Glomerular endothelial cell (primary cell): ENCODE measurements at places on chromosomes 7 and 10. TPM values are rescaled to one million over a fixed set of nuclear protein-coding genes. Genes with fewer than 3 reads are reported as not detected.

The SFRP4 gene
- 0.39 TPM in 1 of 2 replicates, not detected in the other for total RNA-seq

The PON1 gene
- not detected in 2 replicates for total RNA-seq

The ITIH2 gene
- total RNA-seq: not detected in 2 replicates

The AKR1C8 gene
- not detected in 2 replicates for total RNA-seq

The CYP2C19 gene
- total RNA-seq: not detected in 2 replicates

The FAM25A gene
- total RNA-seq: not detected in 2 replicates

The OPN4 gene
- total RNA-seq: not detected in 2 replicates

The DOCK4 gene
- 112 and 150 TPM in 2 replicates for total RNA-seq

The SLC29A4 gene
- total RNA-seq: 3.8 and 6.2 TPM in 2 replicates

The VPS37D gene
- total RNA-seq: 2.8 and 6.9 TPM in 2 replicates

The BUD23 gene
- total RNA-seq: 57.3 and 59.3 TPM in 2 replicates

The GSAP gene
- 2.7 and 4.6 TPM in 2 replicates for total RNA-seq

The PHKG1 gene
- 0.10 and 0.35 TPM in 2 replicates for total RNA-seq

The SORBS1 gene
- 4.2 and 4.7 TPM in 2 replicates for total RNA-seq

The OGDHL gene
- 0.58 TPM in 1 of 2 replicates, not detected in the other for total RNA-seq

The RAMP3 gene
- total RNA-seq: not detected in 2 replicates

The PGAM2 gene
- total RNA-seq: not detected in 2 replicates

The KIAA1217 gene
- 27.3 and 63.1 TPM in 2 replicates for total RNA-seq

The CACNB2 gene
- not detected in 2 replicates for total RNA-seq

The MRPS33 gene
- total RNA-seq: 15.3 and 18.1 TPM in 2 replicates

The AP4M1 gene
- 23.2 and 26.1 TPM in 2 replicates for total RNA-seq

The TEX47 gene
- not detected in 2 replicates for total RNA-seq

The CALHM2 gene
- total RNA-seq: 12.0 and 14.5 TPM in 2 replicates

The CREB5 gene
- 10.7 and 28.7 TPM in 2 replicates for total RNA-seq

The TDRD1 gene
- 0.06 TPM in 1 of 2 replicates, not detected in the other for total RNA-seq

The GDF2 gene
- not detected in 2 replicates for total RNA-seq

The TRIM50 gene
- total RNA-seq: not detected in 2 replicates

The SFRP5 gene
- total RNA-seq: not detected in 2 replicates

The PODXL gene
- 349 and 350 TPM in 2 replicates for total RNA-seq

The MYOF gene
- 260 and 369 TPM in 2 replicates for total RNA-seq

The AKR1C3 gene
- total RNA-seq: 0.63 and 3.6 TPM in 2 replicates

The HSPA14 gene
- 8.0 and 10.3 TPM in 2 replicates for total RNA-seq

The CELF2 gene
- 31.3 and 37.6 TPM in 2 replicates for total RNA-seq

The CPED1 gene
- total RNA-seq: 2.0 and 2.3 TPM in 2 replicates

The HNRNPF gene
- 175 and 203 TPM in 2 replicates for total RNA-seq

The NEUROD6 gene
- not detected in 2 replicates for total RNA-seq

The SPDYE3 gene
- total RNA-seq: not detected in 2 replicates

The OR9A2 gene
- total RNA-seq: 0.18 TPM in 1 of 2 replicates, not detected in the other

The CYP3A5 gene
- total RNA-seq: 0.10 TPM in 1 of 2 replicates, not detected in the other

The FAM204A gene
- total RNA-seq: 34.5 and 48.8 TPM in 2 replicates

The SRRM3 gene
- total RNA-seq: 0.10 and 0.23 TPM in 2 replicates

The NFKB2 gene
- total RNA-seq: 45.3 and 88.4 TPM in 2 replicates

The SNCG gene
- 42.3 and 72.4 TPM in 2 replicates for total RNA-seq
